Lung (tissue), 17 donors: ENCODE measurements at places on chromosomes 3 and 15. TPM values are rescaled to one million over a fixed set of nuclear protein-coding genes. Genes with fewer than 3 reads are reported as not detected.

PHLDB2 gene
- total RNA-seq: 33.6 TPM

SAMD7 gene
- total RNA-seq: not detected

DNA sequence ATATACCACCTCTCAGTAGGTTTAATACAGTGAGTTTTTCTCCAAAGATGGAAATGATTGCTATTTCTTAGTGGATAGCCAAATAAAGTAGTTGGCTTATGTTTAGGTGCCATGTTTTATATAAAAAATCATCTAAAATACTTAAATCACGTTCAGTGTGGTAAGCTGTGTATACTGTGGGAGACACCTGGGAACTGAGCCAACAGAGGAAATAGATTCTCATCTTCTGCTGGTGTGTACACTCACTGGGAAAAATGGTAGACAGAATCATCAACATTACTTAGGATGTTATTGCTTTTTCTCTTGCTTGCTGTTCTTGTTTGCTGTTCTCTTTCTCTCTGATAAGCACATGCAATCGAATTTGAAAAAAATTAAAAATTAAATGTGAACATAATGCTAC, 112.6 kb upstream of the MB21D2 start:
- DNase-seq: peak; percentile 17

DNA sequence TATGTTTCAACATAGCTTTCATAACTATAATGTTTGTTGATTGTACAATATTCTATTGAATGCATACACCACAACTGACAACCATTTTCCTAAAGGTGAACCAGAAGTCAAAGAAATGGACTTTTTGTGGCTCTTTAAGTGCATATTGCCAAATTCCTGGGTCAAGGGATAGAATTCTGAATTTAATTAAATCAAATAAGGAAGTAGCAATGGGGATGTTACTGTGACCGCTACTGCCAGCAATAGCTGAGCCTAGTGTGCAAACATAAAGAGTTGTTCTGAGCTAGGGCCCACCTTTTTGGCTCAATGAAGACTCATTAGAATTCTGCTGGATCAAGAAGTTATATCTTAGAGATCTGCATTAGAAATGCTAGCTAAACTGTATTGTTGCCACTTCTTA, 17.3 kb upstream of the KBTBD8 start:
- DNase-seq: no peak

- DNase-seq: peak; percentile 51
These were observed 372.6 kb upstream of the NR2F2 start for GRCh38 chr15:95957861-95958260.

- no peak for DNase-seq
These were observed 176.3 kb upstream of the ZBTB20 start for GRCh38 chr3:115323380-115323779.

DNA sequence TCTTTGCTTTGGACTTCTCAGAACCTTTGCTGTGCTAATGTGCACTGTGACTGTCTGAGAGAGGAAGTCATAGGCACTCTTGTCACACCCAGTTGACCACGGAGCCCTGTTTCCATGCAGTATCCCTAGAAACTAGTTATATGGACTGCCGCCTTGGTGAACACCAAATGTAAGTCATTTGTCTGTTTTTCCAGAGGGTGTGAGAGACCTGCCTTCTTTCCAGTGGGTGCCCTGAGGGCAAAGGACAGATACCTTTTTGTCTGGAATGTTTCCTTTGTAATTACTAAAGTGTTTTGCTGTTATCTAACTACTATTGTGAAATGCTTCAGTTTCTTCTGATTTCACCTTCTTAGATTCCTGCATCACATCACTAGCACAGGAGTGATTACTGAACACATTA, 91.8 kb downstream of the LARS2 start:
- DNase-seq: no peak

DNA sequence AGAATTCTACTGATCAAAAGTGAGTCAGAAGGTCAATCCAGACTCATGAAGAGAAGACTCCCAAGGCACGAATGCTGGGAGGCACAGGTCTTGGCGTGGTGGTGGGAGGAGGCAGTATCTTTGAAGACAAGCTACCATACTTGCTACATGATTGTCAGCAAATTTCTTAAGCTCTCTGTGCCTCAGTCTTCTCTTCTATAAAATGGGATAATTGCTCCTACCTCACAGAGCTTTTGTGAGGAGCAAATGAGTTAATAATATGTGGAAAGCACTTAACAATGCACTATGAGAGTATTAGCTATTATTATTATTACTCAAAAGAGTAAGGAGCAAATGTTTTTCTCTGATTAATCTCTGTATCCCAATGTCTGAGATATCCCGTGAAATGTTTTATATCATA, 36.2 kb downstream of the EHD4 start:
- no peak for DNase-seq

- peak; percentile 72 for DNase-seq
These were observed 78.8 kb upstream of the NSMCE3 start for GRCh38 chr15:29348336-29348914.

DNA sequence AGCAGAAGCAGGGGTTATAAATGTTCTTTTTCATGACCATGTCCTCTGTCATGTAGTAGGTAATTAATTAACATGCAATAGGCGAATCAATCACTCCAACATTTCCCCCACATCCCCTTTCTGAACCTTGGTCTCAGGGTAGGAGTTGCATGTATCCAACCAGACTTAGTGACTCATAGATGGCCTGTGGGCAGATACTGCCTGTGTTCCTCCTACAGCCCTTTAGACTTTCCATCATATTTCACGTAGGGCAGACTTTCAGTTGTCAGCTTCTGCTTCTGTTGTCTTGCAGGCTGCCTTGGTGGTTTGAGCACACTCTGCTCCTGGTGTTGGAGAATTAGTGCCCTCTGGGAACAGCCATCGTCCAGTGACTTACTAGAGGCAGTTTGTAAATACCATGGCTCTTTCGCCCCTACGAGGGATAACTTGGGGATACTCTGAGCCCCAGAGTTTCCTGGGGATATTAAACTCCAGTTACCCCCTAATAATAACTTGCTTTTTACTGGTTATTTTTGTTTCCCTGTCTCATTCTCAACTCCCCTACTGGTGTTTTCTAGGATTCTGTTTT, 244.4 kb downstream of the EDEM1 start:
- no peak for DNase-seq

DNA sequence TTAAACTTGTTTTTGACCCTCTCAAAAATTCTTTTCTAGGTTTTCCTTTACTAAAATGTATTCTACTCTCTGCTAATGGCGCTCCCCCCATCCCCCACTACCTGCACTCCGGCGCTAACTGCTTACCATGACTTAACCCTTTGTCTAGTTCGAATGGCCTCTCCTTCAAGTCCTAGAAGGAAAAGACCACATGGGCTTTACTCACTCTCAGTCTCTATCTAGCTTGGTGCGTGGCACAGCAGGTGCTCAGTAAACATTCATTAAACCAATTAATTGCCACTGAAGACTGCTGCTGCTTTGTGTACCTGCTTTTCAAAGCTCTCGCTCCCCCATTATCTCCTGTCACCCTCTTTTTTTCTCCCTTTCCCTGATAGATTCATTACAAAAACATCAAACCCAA, 457.7 kb upstream of the THRB start:
- DNase-seq: no peak

DNA sequence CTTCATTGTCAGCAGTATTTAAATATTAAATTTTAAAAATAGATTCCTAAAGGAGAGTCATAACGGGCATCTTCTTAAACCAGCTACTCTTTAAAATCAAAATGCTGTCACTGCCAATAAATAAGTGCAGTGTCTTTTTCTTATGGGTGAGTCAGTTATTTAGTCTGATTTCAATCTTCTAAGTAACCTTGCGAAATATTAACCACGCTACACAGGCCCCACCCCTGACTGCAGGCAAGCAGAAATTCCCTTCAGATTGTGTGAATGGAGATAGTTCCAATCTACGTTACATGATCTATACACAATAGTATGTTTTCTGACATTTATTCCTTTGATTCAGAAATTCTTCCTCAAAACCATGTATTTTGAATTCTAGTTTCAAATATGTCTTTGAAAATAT, 141.5 kb downstream of the GADL1 start:
- no peak for DNase-seq

DNA sequence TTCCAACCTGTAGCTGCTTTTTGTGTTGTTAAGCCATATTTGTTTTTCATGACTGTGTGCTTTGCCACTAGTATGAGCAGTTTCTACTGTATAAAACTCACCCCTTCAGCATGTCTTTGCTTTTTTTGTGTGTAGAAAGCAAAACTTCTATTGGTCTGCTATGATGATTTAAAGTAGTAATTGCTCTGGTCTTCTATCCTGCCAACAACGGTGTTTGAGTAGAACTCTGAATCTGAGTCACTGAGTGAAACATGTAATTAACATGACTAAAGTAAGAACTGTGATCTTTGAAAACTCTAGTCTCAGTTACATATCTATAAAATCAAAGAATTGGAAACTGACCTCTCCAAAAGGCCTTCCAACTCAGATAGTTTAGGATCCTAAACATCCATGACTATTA, 133.6 kb downstream of the TPRG1 start:
- no peak for DNase-seq

- DNase-seq: peak; percentile 51
These were observed 158.3 kb upstream of the CGNL1 start for GRCh38 chr15:57217778-57218598.

GRCh38 chr15:74434263-74435136, 742 bp upstream of the SEMA7A start:
- DNase-seq: peak; percentile 60

DNA sequence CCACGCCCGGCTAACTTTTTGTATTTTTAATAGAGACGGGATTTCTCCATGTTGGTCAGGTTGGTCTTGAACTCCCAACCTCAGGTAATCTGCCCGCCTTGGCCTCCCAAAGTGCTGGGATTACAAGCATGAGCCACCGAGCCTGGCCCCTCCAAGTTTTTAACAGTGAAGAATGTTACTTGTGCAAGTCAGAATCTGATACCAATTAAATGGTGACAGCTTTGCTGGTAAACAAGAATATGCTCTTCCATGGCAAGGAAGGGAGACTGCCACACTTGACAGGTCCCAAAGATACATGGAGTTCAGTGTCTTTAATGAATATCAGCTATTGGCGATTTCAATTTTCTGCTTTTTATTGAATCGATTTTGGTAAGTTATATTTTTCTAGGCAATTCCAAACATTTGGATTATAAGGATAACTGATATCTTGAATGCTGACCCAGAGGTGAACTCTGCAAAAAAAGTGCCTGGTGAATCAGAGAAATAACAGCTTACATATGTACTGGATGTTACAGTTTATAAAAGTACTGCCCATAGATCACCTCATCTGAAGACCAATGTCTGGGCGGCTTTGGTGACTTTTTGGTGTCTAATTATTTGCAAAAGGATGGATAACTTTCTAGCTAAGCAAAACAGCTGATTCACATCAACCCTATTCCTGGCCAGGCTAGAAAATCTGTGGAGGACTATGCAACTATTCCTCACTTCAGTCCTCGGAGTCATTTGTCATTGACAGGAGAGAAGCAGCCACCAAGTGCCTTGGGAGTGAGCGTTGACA, 1.2 kb downstream of the PARP16 start:
- no peak for DNase-seq

DNA sequence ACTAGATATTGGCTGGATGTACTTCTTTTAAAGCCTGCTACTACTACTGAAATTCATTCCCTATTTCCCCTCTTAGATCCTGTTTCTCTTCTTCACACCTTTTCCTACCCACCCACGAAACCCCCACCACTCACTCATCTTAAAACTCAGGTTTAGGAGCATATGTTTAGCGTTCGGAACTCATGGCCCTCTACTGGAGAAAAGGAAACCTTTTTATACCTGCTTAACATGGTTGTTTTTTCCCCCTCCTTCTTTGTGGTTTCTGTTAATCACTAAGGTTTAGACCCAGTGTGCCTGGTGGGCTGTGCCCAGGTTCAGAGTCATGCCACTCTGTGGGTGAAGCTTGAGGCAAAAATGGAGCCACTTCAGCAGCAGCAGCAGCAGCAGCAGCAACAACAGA, 2.6 kb downstream of the ARID3B start:
- DNase-seq: no peak
